Fibroblast of skin of left quadriceps (primary cell): ENCODE measurements at places on chromosomes 4 and X.

DNA sequence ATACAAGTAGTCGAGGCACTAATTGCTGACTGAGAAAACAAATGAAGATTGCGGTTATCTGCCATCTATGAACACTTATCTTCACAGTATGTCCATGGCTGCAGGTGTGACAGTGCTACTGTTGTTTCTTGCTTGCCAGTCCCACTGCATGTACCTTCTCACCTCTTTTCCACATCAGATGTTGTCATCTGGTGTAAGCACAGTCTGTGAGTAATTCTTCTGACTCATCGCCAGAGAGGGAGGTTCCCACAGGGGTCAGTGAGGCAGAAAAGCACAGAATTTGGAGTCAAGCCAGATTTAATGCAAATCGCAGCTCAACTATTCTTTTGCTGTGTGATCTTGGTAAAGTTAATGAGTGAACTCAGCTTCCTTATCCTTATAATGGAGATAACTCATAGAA, 144.4 kb downstream of the GLRA2 start:
- DNase-seq = peak; percentile 74

DNA sequence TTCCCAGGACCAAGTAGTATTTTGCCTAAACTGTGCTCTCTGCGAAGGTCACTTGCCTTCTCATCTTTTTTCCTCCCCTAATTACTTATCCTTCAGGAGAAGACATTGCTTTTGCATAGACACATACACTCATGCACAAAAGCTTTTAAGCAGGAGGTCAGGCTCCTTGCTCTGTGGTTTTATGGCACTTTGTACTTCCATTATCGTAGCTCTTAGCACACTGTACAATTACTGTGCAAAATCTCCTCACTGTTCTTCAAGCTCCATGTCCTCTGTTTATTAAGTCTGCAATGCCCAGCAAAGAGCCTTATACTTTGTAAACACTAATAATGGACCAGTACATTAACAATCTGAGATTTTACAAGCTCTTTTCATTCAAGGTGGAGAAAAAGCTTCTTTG, 188.4 kb upstream of the GNPDA2 start:
- no peak for DNase-seq

DNA sequence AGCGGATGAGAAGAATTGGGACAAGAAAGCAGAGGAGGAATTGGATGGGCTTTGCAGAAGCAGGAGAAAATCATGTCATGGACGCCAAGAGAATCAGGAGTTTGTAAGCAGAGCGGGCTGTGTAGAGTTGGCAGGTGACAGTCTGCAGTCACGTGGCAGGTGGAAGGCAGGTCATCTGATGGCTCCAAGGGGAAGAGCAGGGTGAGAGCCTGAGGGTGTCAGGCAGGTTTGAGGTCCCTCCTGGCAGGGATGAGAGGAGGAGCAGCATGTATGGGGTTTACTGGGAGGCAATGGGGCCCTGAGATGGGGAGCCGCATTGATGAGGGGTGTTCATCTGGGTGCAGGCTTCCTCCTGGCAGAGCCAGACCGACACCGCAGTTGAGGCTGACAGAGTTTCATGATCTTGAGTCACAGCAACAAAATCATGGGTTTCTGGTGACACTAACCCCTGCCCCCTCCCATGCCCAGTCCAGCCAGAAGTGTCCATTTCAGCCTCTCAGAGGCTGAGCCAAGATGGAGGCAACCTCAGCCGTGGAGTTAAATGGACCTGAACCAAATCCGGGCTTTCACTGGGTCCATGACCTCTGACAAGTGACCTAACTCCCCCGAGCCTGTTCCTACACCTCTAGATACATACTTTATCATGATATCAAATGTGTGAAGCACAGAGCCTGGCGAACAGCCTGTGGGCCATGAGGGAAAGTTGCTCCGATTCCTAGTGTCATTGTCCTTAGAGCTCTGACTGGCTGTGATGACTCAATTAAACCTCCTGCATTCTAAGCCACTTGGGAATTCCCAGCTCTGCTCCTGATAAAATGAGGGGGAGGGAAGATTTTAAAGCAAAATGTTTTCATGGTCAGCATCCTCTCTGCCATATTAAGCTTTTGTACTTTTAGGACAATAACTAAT, 36.1 kb downstream of the EVC start:
- DNase-seq = no peak

DNA sequence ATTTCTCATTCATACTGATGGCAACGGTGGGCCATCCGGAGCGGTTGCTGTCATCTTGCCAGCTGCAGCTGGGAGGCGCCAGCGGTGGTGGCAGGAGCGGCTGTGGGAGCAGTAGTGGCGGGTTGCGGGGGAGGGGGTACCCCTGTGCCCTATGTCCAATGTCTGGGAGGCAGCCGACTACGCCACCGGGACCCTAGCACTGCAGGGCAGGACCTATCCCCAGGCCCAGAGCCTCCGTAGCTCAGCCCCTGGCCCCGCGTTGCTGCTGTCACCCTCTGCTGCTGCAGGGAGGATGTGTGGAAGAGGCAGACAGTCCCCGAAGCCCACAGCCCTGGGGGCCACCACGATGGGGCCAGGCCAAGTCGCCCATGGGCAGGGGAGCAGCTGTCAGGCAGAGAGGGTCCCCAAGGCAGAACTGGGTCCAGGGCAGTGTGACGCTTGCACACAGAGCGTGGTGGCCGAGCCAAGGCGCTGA, 10.0 kb upstream of the SPP1 start:
- DNase-seq = no peak

- peak; percentile 86 for DNase-seq
These were observed 192.2 kb downstream of the APBB2 start for GRCh38 chr4:41022116-41022515.
